ENCODE measurements at places on chromosomes 12 and 14.

DNA sequence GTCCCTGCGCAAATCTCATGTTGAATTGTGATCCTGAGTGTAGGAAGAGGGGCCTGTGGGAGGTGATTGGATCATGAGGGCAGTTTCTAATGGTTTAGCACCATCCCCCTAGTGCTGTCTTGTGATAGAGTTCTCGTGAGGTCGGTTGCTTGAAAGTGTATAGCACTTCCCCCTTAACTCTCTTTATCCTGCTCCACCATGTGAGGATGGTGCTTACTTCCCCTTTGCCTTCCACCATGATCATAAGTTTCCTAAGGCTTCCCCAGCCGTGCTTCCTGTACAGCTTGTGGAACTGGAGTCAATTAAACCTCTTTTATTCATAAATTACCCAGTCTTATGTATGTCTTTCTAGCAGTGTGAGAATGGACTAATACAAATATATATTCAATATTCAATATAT is 303.7 kb upstream of the SEL1L start:
- no peak for DNase-seq

- DNase-seq = no peak
Observed at GRCh38 chr14:97844042-97844441, 1046.9 kb downstream of the VRK1 start.

GRCh38 chr12:30428098-30428497 is 267.6 kb downstream of the IPO8 start:
- no peak for DNase-seq

DNA sequence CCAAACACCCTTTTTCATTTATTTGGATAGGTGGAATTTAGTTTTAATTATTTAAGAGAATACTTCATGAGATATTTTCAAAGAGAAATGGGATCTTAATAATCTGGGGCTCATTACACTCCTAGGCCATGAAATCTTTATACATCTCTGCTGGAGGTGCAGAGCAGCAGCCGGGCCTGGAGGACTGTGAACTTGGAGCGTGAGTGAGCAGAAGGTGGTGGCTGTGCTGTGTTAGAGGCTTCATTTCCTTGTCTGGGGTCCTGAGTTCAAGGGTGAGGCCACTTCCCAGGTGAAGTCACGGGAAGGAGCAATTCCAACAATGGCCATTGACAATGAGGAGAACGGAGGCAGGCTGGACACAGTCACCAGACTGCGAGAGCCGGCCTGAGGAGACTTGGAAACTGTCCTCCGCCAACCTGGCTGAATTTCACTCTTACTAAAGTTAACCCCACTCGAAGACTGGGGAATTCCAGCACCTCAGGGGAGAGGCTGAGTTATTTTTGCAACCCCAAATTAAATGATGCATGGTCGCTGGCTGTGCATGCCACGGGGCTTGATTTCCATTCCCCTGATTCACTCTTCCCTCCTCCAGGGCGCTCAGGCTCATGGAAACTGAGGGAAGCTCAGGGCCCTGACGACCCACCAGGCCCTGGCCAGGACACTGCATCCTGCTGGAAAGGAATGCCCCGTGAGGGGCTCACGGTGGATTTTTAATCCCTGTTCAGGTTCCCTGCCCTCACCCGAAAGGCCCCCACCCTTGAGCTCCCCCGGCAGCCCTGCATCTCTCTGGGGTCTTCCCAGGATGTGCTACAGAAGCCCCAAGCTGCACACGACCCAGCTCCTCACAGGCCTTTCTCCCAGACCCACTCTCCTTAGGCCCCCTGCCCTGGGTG is 22.6 kb upstream of the TRAF3 start:
- no peak for DNase-seq

GRCh38 chr12:2163177-2163941 is 110.6 kb downstream of the CACNA1C start:
- DNase-seq = no peak

Data from NCI-H526 treated with DMSO at 0.1 percent for 48 hours (cell line).